CD8-positive, alpha-beta memory T cell (primary cell): ENCODE measurements at places on chromosomes 5 and 9.

DNA sequence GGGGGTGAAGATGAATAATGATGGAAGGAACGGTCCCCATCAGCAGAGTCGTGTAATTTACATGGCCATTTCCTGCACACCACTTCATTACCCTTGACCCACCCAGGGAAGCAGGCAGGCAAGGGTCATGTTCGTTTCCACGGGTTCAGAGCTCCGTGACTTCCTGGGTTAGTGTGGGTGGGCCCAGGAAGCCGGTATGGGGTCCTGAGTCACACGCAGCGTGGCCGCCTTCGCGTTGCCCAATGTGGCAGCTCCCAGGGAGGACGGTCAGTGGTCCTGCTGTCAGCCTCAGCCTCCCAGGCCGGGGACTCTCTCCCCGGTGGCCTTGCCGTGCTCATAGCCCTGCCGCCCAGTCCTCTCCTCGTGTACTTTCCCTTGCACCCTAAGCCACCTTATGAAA, 5.1 kb upstream of the TERT start:
- H3K4me3 ChIP-seq, result no peak overlapping the region
- no peaks in the 10 kb centered on the region for H3K4me1 ChIP-seq
- no peak for DNase-seq
- no peak overlapping the region for H3K27ac ChIP-seq
- H3K27me3 ChIP-seq, result no peaks in the 10 kb centered on the region

GRCh38 chr5:5497152-5497788, 74.8 kb downstream of the ICE1 start:
- no peak overlapping the region for H3K27ac ChIP-seq
- no peak for DNase-seq
- no peaks in the 10 kb centered on the region for H3K36me3 ChIP-seq
- peaks cover 15% of the 10 kb centered on the region for H3K4me1 ChIP-seq

- no peaks in the 10 kb centered on the region for H3K27me3 ChIP-seq
- no peak for DNase-seq
- H3K27ac ChIP-seq, result no peak overlapping the region
- H3K4me1 ChIP-seq, result no peaks in the 10 kb centered on the region
These were observed 9.9 kb upstream of the PCDHB2 start for GRCh38 chr5:141084487-141084989.

- H3K27ac ChIP-seq, result no peak overlapping the region
- no peak overlapping the region for H3K4me3 ChIP-seq
- H3K36me3 ChIP-seq, result no peaks in the 10 kb centered on the region
- H3K27me3 ChIP-seq, result no peaks in the 10 kb centered on the region
- H3K4me1 ChIP-seq, result no peaks in the 10 kb centered on the region
- DNase-seq, result no peak
These were observed 215.4 kb upstream of the TLX3 start for GRCh38 chr5:171093598-171093997.

- H3K4me1 ChIP-seq, result no peaks in the 10 kb centered on the region
- H3K27ac ChIP-seq, result no peak overlapping the region
These were observed 44.5 kb upstream of the CXCL14 start for GRCh38 chr5:135623186-135623715.

DNA sequence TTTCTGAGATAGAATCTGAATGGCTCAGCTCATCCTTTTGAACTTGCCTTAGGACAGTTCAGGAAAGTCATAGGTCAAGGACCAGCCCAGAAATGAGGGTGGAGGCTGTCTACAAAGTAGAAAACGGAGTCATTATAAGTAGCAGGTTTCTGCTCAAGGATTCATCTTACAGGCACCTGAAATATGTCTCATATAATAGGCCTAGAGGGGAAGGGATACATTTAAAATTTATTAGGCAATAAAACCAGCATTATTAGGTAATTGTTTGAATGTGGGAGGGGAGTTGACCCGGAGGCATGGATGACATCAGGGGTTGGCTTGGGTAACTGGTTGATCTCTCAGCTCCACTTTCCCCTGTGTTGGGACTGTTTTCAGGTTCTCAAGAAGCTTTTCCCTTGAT, 11.9 kb upstream of the GALNT10 start:
- no peak overlapping the region for H3K4me3 ChIP-seq
- no peak for DNase-seq
- no peak overlapping the region for H3K27ac ChIP-seq
- H3K36me3 ChIP-seq, result no peaks in the 10 kb centered on the region
- H3K27me3 ChIP-seq, result no peaks in the 10 kb centered on the region
- H3K4me1 ChIP-seq, result peaks cover 3% of the 10 kb centered on the region

DNA sequence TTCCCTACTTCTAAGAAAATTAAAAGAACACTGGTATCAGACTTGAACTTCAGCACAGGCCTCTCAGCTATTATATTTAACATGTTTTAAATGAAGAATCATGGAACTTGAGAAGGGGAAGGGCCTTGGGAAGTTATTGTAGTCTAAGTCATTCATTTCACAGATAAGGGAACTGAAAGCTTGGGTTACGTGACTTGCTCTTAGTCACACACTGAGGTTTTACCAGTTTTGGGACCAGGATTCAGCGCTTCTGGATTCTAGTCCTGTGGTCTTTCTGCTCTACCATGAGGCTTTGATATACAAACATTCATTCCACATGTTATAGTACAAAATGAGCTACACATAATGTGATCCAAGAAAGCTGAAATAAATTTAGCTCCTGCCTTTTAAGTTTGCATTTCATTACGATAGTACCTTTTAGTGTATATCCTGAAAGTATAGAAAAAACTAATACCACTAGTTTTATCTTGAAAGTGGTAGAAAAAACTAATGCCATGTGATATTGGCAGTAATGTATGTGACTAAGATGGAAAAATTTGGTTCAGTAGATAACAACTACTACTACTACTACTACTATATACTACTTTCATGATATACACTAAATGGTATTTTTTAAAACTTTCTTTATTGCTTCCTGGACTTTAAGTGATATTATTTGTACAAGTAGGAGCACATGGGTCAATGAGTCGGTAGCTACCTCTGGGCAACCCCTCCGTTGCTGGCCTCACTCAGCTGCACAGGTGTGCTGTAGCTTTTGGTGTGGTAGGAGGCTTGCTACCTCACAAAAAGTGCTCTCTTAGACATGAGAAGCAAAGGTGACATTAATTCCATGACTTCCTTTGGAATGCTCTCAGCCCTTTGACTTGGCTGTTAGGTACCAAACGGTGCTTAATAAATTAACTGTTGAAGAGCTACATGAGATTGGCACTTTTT, 40.7 kb downstream of the F2RL2 start:
- H3K27me3 ChIP-seq, result no peaks in the 10 kb centered on the region
- DNase-seq, result no peak
- H3K27ac ChIP-seq, result no peak overlapping the region
- H3K4me3 ChIP-seq, result no peak overlapping the region
- H3K4me1 ChIP-seq, result peaks cover 5% of the 10 kb centered on the region
- peaks cover 5% of the 10 kb centered on the region for H3K36me3 ChIP-seq

- H3K4me1 ChIP-seq, result no peaks in the 10 kb centered on the region
- DNase-seq, result no peak
- H3K36me3 ChIP-seq, result no peaks in the 10 kb centered on the region
- no peak overlapping the region for H3K27ac ChIP-seq
- H3K27me3 ChIP-seq, result no peaks in the 10 kb centered on the region
These were observed 43.4 kb downstream of the COL15A1 start for GRCh38 chr9:98986866-98987651.

- H3K4me1 ChIP-seq, result no peaks in the 10 kb centered on the region
- H3K4me3 ChIP-seq, result no peak overlapping the region
- no peak for DNase-seq
- H3K36me3 ChIP-seq, result no peaks in the 10 kb centered on the region
- no peak overlapping the region for H3K27ac ChIP-seq
- no peaks in the 10 kb centered on the region for H3K27me3 ChIP-seq
These were observed 381.9 kb downstream of the PLK2 start for GRCh38 chr5:58077966-58078365.

DNA sequence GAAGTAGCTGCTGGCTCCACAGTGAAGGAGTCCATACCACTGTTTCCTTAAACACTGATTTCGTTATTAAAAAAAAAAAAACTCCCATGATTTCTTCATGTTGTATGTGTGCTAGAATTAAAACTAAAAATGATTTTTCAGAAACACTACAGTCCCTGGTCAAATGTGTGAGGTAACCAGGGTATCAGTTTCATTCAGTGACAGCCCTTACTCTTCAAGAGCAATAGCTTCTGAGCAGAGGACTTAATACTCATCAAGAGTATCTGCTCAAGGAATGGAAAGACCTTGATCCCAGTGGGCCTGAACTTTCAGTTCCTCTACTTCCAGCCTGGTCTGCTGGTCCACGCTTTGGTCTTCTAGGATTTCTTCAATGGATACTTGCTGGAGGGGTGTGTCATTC, 95.1 kb downstream of the BNC2 start:
- H3K4me1 ChIP-seq, result no peaks in the 10 kb centered on the region
- H3K27ac ChIP-seq, result no peak overlapping the region
- no peak overlapping the region for H3K4me3 ChIP-seq
- DNase-seq, result no peak
- no peaks in the 10 kb centered on the region for H3K36me3 ChIP-seq
- no peaks in the 10 kb centered on the region for H3K27me3 ChIP-seq

DNA sequence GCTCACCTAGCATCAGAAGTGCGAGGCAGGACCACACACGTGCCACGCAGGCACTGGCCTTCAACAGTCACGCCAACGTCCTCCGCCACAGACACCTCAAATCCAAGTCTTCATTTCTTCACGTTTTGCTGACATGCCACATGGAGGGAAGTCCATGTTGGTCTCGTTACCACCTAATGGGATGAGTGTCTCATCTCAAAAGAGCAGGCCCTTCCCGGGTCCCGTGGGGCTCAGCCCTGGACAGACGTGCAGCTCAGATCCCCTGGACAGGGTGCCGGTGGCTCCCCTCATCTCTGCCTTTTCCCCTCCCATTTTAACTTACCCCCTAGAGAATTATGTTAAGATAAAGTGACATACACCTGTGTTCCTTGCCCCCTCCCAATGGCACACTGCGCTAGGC, 76.8 kb downstream of the MRPL36 start:
- no peaks in the 10 kb centered on the region for H3K4me1 ChIP-seq
- H3K27me3 ChIP-seq, result no peaks in the 10 kb centered on the region
- no peak overlapping the region for H3K4me3 ChIP-seq
- DNase-seq, result no peak
- H3K27ac ChIP-seq, result no peak overlapping the region
- H3K36me3 ChIP-seq, result no peaks in the 10 kb centered on the region

GRCh38 chr5:59275510-59276324, 617.8 kb downstream of the PDE4D start:
- no peaks in the 10 kb centered on the region for H3K4me1 ChIP-seq
- DNase-seq, result no peak
- no peak overlapping the region for H3K27ac ChIP-seq
- H3K27me3 ChIP-seq, result no peaks in the 10 kb centered on the region

- DNase-seq, result no peak
- no peak overlapping the region for H3K27ac ChIP-seq
- H3K27me3 ChIP-seq, result no peaks in the 10 kb centered on the region
- peaks cover 9% of the 10 kb centered on the region for H3K4me1 ChIP-seq
These were observed 72.3 kb upstream of the RAD23B start for GRCh38 chr9:107210775-107211174.

- no peaks in the 10 kb centered on the region for H3K27me3 ChIP-seq
- no peaks in the 10 kb centered on the region for H3K4me1 ChIP-seq
- no peak overlapping the region for H3K4me3 ChIP-seq
These were observed 15.2 kb downstream of the TSTD2 start for GRCh38 chr9:97617939-97618416.

DNA sequence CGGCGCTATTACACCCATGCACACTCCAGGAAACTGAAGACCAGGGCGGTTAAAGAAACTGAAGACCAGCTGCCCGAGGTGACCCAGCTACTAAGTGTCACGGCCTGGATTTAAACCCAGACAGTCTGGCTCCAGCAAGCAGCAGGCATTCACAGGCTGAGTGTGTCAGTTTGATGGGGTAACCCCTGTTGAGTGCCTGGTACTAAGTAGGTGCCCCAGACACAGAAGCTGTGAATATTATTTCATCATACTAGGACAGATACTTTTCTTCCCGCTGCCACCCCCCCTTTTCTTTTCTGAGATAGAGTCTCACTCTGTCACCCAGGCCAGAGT, 7.3 kb downstream of the ENG start:
- no peak overlapping the region for H3K4me3 ChIP-seq
- no peaks in the 10 kb centered on the region for H3K4me1 ChIP-seq
- H3K36me3 ChIP-seq, result no peaks in the 10 kb centered on the region
- DNase-seq, result no peak
- no peaks in the 10 kb centered on the region for H3K27me3 ChIP-seq

GRCh38 chr5:38968665-38969064, 105.5 kb downstream of the RICTOR start:
- DNase-seq, result no peak
- H3K4me1 ChIP-seq, result no peaks in the 10 kb centered on the region
- no peak overlapping the region for H3K27ac ChIP-seq
- H3K4me3 ChIP-seq, result no peak overlapping the region

GRCh38 chr5:67190410-67190809, 6.2 kb downstream of the CD180 start:
- no peaks in the 10 kb centered on the region for H3K27me3 ChIP-seq
- no peaks in the 10 kb centered on the region for H3K36me3 ChIP-seq
- no peak overlapping the region for H3K4me3 ChIP-seq

DNA sequence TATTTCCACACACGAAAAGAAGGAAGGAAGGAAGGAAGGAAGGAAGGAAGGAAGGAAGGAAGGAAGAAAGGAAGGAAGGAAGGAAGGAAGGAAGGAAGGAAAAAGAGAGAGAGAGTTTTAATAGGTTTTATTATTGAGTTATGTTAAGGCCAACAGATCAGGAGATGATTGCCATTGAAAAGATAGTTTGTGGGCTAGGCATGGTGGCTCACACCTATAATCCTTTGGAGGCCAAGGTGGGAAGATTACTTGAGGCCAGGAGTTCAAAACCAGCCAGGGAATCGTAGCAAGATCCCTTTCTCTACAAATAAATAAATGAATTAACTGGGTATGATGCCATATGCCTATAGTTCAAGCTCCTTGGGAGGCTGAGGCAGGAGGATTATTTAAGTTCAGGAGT, 877.2 kb downstream of the TLE4 start:
- H3K27me3 ChIP-seq, result no peaks in the 10 kb centered on the region
- no peaks in the 10 kb centered on the region for H3K36me3 ChIP-seq
- H3K4me1 ChIP-seq, result no peaks in the 10 kb centered on the region
- no peak overlapping the region for H3K4me3 ChIP-seq
- no peak overlapping the region for H3K27ac ChIP-seq

DNA sequence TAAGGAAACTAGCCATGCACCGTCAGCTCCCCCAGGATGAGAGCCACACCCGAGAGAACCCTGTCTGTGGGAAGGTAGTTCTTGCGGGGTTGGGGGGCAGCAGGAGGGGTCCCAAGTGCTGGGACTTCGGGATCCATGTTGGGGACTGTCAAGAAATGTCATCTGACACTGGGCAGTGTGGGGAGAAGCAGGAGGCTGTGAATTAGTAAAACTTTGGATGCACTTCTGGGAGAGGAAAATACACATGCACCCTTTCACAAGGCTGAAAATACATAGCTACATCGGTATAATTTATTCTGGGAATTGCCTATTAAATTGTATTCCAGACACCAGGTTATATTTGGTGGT, 109.6 kb upstream of the RPS23 start:
- no peak overlapping the region for H3K27ac ChIP-seq
- no peaks in the 10 kb centered on the region for H3K36me3 ChIP-seq
- DNase-seq, result no peak
